ENCODE measurements at places on chromosomes 4 and X.

- DNase-seq = no peak
Measured at GRCh38 chr4:151567056-151567455, 158.1 kb downstream of the FHIP1A start.

DNA sequence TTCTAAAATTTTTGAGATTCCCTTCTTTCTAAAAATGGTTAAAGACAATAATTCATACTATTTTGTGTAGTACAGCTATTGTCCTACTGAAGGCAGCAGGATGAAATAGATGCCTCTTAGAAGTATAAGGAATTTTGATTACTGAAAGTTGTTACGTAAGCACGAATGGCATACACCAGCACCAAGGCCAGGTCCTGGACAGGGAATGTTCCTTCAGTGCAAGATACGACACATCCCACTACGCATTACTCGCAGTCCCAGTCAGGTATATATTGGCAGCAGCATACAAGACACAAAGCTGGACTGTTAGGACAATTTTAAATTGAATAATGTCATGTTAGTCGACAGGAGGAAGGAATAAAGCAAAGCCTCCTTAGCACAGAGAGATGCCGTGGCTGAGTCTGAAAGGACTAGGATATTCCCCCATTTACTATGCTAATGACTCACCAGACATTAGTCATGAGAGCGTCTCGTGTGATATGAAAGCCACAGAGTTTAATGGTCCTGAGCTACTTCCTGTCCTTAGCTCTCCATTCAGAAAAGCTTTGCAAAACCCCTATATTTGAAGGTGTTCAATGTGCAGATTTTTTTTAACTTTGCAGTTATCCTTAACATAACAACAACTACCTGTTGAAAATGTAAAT is 504.3 kb downstream of the FAM133A start:
- no peak for DNase-seq

GRCh38 chr4:710916-711315 is 5.3 kb downstream of the PCGF3 start:
- DNase-seq = no peak

GRCh38 chrX:95718746-95719145 is 965.9 kb upstream of the DIAPH2 start:
- DNase-seq = no peak

DNA sequence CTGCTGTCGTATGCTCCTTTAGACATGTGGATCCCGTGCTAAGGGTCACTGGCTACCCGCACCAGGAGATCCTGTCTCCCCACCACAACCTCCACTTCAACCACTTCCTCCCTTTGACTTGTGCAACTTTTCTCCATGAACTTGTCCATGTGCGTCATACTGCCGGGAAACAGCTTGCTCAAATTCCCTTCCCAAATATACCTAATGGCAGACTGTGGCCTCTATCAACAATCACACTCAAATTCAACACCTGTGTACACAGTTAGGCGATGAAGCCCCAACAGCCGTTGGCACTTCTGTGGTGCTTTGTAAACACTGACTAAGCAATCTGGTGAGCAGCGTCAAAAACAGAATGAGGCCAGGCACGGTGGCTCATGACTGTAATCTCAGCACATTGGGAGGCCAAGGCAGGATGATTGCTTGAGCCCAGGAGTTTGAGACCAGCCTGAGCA is 49.5 kb downstream of the CD99L2 start:
- no peak for DNase-seq

GRCh38 chr4:98260047-98260578 is 1.1 kb upstream of the RAP1GDS1 start:
- no peak for DNase-seq

DNA sequence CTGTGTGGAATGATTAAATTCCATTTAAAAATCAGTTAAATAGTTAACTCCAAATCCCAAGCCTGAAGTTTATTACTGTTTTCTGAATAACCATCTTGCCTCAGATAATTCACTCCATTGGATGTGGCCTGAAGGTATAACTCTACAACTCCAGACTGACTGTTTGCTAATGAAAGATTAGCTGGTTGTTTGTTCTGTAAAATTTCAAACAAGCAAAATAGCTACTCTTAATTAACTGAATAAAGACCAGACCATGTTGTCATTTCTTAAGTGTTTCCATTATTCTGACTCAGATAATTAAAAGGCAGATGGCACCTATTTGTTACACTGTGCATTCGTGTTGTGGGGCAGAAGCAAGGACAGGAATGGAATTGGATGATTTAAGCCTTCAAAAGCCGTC is 78.5 kb upstream of the DDIT4L start:
- DNase-seq = no peak

DNA sequence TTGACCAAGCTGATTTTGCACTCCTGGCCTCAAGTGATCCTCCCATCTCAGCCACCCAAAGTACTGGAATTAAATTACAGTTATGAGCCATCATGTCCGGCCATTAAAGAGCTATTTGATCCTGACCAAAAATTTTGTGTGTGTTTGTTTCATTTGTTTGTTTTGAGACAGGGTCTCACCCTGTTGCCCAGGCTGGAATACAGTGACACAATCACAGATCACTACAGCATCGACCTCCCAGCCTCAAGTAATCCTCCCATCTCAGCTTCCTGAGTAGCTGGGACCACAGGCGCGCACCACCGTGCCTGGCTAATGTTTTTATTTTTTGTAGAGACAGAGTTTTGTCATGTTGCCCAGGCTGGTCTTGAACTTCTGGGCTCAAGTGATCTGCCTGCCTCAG is 82.9 kb upstream of the RBPJ start:
- no peak for DNase-seq

DNA sequence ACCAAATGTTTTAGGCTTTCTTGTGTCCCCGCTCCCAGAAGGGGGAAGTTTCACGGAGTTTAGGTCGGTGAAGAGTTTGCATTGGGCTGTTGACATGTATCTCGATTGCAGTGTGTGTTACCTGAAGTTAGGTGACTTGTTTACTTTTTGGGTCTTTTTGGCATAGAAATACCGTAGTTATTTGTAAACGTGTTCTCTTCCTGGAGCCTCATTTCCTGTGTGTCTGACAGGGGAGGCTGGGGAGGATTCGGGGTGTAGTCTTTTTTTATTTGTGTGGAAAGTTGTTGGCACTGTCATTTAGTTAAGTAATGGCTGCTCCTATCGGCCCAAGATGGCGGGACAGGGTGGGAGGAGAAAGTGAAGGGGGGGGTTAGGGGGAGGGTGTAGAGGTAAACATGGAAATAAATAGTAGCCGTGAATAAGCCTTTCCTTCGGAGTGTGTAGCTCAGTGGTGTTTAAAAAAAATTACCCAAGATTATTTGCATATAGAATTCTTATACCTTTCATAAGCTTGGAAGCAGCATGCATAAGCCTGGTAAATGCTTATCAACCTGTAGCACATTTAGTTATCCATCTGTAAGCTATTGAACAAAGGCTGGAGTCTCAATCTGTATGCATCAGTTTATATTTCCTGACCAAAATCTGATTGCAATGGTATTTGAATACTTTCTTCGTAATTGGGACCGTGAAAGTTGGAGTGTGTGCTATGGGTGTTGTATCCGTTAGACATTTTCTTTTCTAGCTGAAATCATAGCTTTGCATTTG is 1.6 kb downstream of the KDM6A start:
- DNase-seq = no peak

DNA sequence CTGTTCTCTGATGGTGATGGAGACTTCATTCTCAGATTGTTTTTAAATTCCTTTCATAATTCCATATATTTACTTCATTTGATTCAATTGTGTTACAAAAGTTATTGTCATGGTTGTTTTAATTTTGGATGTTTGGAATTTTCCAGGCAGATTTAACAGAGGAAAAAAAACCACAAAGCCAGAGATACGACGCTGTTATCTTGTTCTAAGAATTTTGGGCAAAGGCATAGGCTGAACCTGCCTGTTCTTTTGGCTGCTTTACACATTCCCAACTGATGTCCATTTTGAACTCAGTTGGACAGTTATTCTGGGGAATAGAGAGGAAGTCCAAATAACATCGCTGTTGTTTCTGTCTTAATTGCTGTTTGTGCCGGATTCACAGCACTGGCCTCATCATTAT is 65.7 kb downstream of the LINC00632 start:
- DNase-seq = no peak

DNA sequence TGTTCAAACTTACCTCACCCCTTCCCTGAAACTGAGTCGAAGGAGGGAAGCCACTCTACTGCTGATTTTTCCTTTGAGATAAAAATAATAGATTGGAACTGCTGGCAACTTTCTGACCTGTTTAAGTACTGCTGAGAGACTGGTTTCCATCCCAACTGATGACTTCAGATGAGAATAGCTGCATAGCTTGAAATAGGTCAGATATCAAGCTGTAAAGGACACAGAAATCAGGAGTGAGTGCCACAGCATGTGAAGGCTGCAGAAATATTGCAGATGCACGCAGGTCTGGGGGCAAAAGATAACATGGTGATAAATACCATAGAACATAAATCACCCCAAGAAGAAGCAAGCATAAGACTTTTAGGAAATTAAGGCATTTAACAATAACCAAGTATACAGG is 923.2 kb downstream of the SH3BGRL start:
- no peak for DNase-seq

- DNase-seq = no peak
Measured at GRCh38 chr4:25061602-25062001, 30.9 kb upstream of the LGI2 start.

- DNase-seq = no peak
Measured at GRCh38 chr4:67288964-67289363, 256.3 kb downstream of the CENPC start.

DNA sequence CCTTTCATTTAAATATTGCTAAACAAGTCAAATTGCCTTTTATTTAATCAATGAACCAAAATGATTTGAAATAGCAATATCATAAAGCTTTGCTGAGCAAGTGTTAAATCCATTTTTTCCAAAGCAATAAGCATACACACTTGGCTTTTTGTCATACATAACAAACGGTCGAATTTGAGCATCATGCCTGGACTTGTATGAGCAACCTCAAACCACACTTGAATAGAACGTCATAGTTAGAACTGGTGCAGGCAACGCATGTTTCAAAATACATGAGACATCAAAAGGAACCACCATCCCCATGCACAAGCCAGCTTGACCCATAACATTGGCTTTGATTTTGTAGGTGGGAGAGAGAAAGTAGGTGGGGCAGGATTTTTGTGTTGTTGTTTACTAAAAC is 812.3 kb upstream of the FRG1 start:
- no peak for DNase-seq

DNA sequence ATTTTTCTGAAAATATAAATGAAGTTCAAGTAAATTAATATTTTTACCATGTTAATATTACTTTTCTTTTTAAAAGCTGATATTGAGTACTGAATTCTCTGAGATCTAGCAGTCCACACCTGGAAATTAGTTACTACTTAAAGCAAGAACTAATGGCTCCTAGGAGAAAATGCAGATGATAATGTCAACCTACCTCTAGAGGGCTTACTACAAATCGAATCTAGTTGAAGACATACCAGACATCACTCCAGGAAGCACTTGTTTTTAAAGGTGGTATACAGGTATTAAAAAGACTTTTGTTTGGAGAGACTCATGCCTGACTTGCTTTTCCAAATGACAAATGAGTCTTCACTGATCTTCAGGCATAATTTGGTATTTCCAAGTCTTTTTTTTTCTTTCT is 516.4 kb upstream of the BOD1L1 start:
- no peak for DNase-seq

- DNase-seq = no peak
Measured at GRCh38 chr4:113674251-113674650, 87.3 kb downstream of the CAMK2D start.

GRCh38 chr4:183241721-183242151 is 78.3 kb downstream of the CLDN22 start:
- DNase-seq = no peak

DNA sequence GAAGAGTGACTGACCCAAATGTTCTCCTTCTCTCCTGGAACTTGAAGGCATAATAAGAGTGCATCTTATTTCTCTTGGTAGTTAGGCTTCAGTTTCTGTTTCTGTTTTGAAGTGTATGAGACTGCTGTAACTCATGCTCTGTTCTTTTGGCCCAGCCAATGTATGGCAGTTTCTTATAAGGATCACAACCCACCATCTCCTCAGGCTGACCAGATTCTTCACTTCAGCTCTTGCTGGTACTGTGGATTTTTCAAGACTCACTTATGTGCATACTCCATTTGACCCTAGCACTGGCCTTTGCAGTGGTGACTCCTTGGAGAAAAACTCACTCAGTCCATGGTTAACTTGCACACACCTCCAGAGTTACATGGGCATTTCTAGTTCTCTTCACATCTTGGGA is 9.6 kb upstream of the YTHDC1 start:
- DNase-seq = no peak

GRCh38 chrX:79270401-79270800 is 96.7 kb downstream of the ITM2A start:
- peak; percentile 37 for DNase-seq

DNA sequence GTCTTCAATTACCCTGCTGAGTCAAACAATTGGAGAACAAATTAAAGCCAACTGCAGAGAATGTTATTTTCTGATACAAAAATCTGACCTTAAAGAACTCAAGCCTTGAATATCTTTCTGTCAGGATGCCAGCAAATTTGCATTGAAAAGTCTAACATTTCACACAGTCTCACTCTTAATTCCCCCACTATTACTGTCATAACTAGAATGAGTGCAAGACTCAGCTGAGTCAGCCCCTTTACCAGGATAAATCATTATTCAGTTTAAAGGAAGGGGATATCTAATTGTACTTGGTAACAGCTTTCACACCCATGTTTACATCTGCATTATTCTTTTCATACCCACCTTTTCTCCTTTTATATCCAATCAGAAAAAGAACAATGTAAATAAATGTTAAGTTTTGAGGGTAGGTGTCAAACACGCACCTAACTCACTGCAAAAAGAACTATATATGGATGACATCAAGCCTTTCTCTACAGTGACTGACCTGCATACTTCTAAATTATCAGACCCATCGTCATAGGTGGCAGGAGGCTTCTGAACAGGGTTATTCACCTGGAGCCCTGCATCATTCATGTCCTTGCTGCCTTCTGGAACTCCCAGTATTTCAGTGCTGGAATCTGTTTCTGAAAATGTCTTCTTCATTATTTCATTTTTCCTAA is 117.4 kb downstream of the TMA16 start:
- no peak for DNase-seq

GRCh38 chr4:155114790-155115189 is 93.6 kb upstream of the NPY2R start:
- no peak for DNase-seq

DNA sequence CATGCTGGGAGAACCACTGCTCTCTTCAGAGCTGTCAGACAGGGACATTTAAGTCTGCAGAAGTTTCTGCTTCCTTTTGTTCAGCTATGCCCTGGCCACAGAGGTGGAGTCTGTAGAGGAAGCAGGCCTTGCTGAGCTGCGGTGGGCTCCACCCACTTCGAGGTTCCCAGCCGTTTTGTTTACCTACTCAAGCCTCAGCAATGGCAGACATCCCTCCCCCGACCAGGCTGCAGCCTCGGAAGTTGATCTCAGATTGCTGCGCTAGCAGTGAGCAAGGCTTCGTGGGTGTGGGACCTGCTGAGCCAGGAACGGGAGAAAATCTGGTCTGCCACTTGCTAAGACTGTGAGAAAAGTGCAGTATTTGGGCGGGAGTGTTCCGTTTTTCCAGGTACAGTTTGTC is 118.9 kb downstream of the SLC10A6 start:
- DNase-seq = no peak
